ENCODE measurements at places on chromosomes 5 and 9. TPM values are rescaled to one million over a fixed set of nuclear protein-coding genes. Genes with fewer than 3 reads are reported as not detected.

Gene TNFAIP8
- total RNA-seq: 37.3 TPM

Gene F2R
- 39.4 TPM for total RNA-seq

DNA sequence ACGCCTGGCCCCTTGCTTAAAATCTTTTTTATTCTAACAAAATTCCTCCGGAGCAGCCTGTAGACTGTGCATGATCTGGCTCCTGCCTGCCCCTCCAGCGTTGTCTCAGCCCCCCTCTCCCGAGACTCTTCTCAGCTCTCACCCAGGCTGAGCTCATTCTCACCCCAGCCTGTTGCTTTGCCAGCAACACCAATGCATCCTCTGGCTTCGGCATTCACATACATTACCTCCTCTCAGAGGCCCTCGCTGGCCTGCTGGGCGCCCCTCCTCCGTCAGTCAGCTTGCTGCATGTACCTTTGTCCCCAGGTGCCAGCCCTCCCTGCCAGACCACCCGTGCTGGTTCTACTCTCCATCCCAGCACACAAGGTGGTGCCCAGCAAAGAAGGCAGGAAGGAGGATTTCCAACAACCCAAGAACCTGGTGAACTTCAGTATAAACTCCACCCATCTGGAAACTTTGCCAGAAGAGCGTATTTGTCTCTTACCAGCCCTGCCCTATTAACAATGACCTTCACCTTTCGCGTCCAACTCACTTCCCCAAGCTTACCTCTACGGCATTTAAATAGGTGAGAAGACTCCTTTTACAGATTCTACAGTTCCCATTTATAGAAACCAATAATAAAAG lies 35.0 kb downstream of the MYO10 start:
- DNase-seq: no peak

DNA sequence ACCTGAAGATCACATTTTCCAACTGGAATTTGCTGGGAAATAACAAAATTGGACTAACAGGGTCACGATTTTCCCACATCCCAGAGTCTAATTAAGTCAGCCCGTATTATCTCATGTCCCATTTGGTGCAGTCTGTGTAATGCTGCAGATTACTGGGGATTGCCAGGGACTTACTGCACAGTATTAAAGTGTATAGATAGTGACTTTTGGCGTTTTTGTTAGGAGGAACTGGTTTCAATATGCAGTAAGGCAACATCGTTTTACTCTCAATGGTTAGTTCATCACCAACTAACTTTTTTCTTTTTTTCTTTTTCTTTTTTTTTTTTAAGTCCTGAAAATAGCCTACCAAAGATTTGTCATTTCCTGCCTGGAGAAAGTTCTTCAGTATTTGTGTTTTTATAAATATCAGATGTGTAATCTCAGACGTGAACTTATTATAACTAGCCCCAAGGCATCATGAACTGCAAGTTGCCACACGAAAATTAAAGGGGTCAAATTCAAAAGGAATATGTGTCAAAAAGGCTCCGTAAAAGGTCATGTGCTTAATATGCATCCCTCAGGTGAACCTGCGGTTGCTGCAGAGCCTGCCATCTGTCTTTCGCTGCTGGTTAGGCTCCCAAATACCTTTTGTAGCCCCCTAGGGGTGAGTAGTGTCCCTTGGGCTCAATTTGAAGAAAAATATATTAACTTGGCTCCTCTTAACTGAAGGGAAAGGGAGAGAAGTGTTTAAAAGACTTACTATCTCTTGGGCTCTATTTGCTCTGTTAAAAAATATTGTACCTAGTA lies 176.7 kb upstream of the ADAMTSL1 start:
- DNase-seq: no peak

DNA sequence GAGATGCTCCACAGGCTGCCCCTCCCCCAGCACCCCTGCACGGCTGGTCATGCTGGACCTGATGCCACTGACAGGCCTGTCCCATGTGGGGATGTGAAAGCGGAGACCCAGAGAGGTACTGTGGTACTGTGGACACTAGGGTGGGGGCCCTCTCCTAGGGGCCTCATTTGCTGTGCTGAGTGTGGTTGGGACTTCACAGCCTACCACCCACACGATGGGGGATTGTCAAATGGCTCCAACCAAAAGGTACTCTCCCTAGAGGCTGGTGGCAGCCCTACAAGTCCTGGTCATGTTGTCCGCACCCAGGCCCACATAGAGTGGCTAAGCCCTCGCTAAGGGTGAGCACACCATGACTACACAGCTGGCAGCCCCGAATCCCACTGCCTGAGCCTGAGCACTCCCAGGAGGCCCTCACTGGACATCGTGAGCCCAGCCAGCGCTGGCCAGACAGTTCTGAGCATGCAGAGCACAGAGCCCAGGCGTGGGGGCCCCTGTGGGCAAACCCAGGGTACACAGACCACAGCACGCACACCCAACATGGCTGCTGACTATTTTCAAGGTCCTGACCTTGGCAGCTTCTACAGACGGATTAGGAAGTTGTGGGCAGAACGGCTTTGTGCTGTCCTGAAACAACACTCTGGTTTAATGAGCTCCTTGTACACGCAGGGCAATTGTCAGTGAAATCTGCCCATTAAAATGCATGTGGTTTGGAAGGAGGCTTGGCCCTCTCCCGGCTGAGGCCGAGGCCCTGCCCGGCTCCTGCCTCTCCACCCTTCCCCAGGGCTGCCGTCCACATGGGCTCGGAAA lies 214.1 kb downstream of the HSPA4 start:
- DNase-seq: no peak

Gene EFNA5
- total RNA-seq: 34.2 TPM

DNA sequence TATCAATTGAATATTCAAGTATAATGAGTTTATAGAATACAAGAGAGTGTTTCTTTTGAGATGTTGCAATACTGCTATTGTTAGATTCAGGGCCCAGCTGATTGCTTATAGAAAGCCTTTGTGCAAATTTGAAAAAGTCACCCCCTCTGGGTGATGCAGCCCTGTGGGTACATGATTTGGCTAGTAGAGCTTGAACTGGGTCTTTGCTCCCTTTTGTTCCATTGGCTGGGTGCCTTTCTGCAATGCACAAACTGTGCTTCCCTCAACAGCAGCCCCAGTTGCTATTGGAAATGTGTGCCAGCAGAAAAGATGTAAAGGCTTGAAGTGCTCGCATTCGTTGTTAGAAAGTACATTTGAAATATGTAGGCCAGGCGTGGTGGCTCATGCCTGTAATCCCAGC lies 61.8 kb upstream of the CEMIP2 start:
- no peak for DNase-seq

Data from breast epithelium (tissue), 4 donors.